ENCODE measurements at places on chromosomes 7 and 10.

GRCh38 chr10:66837335-66837734 is 88.5 kb upstream of the LRRTM3 start:
- no peak for DNase-seq

GRCh38 chr7:117134889-117135552 is 181.7 kb downstream of the ST7 start:
- no peak for DNase-seq

- no peak for DNase-seq
Observed at GRCh38 chr7:137967143-137968018, 34.5 kb downstream of the CREB3L2 start.

- no peak for DNase-seq
Observed at GRCh38 chr7:92071032-92071431, 63.2 kb downstream of the CYP51A1 start.

DNA sequence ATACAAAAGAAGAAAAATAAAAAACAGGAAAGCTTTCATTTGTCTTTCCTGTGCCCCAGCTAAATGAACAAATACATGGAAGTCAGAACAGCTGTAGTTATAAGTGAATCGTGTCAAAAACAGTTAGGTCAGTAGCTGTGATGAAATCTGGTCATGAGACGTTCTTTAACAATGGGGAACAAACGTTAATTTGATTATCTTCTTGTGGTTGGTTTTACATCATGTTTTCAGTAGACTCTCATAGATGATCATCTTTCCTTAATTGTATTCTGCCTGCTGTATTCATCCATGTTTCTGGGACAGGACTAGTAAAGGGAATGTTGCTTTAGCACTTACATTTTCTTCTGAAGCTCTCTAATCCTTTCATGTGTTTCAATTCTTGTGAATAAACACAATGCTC is 97.0 kb downstream of the PCLO start:
- DNase-seq, result no peak

GRCh38 chr7:66929935-66930334 is 8.9 kb downstream of the TMEM248 start:
- DNase-seq, result no peak

All from endothelial cell (in vitro differentiated cells).